T47D (cell line): ENCODE measurements at places on chromosomes 3 and 15.

DNA sequence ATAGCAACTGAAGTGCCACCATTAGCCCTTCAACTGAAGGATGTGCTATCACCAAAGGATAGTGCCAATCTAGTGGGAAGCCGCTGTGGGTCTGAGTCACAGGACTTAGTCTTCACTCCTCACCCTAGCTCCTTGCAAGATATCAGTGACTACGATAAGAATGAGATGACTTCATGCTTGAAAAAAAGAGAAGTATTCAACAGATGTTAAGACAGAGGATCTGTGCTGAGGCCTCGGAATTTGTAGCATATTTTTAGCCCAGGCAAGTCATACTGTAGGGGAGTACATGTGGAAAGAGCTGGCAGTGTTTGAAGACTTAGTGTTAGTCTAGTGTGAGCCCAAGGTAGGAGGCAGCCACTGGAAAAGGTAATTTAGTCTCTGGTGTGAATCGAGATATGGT, 270.7 kb upstream of the LRTM1 start:
- DNase-seq, result no peak

GRCh38 chr3:16789344-16790120, 95.2 kb upstream of the PLCL2 start:
- no peak for DNase-seq

DNA sequence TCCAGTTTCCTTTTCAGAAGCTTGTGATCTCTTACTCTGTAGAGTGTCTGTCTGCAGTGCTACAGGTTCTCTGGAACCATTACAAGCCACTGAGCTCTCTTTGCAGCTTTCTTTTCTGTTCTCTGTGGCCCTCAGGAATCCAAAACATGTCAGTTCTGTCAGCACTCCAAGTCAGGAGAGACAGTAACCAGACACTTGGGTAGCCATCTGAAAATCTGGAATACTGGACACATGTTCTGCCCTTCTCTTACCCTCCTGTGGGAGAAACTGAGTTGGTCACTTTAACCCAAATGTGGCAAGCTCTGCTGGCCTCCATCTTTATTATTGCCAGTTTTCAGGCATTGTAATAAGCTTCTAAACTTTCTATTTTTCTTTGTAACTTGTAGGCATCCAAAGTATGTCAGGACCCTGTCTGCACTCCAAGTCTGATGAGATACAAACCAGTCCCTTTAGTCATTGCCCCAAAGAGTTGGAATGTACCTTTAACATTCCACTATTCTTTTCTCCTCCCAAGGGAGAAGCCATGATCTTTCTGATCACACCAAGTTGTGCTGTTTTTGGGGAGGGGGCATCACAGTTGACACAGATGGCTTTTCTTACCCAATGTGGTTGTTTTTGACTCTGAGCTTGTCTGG, 183.7 kb downstream of the DPH6 start:
- DNase-seq, result no peak

DNA sequence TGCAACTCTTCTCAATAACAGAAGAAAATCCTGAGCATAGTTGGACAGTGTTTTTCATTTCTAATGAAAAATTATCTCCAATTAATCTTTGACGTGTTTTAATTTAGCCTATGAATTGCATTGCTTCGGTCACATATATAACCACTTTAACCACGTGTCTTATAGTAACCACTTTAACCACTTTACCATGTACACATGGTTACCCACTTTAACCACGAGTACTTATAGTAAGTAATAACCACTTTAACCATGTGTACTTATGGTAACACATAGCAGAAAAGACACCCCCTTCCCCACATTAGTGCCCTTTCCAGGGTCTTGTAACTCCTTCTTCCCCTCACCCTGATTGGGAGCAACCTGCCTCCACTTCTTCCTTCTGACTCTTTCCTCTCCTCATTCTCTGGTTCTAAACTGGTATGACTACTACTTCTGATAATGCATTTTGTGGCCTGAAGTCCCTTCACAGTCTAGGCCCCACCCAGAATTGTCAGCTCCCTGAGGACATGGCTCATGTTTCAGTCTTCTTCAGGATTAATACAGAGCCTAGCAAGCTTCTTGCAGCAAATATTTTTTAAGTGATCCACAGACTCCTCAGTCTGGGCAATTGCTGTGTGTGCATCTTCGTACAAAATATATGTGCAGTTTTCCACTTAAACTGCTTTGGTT, 25.0 kb downstream of the SLC7A14 start:
- DNase-seq, result no peak

DNA sequence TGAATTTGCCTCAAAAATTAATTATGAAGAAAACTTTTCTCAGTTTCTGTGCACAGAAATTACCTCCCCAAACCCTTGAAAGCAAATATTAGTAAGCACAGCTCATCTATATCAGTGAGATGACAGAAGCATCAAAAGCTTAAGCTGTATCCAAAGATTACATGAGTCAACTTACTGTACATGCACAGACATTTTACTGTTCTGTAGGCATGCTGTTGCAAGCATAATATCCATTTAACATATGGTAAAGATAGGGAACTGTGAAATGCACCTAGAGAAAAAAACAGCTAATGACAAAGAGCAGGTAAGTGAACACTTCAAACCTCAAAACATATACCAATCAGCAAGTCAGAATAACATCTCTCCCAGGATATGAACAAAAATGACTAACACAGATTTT, 20.9 kb downstream of the SHOX2 start:
- DNase-seq, result no peak

DNA sequence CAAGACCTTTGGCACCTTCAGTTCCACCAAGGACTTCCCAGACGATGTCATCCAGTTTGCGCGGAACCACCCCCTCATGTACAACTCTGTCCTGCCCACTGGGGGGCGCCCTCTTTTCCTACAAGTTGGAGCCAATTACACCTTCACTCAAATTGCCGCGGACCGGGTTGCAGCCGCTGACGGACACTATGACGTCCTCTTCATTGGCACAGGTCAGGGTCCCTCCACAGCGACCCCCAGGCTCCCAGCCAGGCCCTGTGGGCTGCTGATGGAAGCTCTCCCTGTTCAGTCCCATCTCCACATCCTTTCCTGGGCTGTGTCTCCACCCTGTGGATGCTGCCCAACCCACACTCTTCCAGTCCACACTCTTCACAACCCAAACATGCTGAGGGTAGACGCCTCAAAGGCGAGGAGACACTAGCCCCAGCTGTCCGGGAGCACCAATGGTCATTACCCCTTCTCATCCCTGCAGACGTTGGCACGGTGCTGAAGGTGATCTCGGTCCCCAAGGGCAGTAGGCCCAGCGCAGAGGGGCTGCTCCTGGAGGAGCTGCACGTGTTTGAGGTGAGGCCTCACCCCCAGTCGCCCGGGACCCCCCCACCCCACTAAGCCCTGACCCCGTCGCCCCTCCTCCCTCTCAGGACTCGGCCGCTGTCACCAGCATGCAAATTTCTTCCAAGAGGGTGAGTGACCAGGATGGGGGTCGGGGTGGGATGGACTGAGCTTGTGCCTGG, 4.3 kb upstream of the LSMEM2 start:
- peak; percentile 78 for DNase-seq

DNA sequence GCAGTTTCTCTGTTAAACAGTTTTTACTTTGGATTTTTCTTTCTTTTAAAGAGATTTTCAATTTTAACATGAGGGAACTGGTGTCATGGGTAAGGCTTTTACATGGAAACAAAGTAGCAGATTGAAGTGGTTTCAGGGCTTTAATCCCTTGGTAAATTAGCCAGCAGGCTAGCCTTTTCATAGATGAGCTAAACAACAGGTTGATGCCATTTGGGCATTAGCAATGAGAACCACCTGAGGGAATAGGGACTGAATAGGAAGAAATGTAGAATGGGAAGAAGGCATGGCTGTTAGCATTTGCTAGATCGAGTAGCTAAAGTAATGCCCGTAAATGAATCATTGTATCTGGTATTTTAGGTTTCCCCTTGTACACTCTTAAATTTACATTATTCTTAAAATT, 165.5 kb upstream of the MLF1 start:
- DNase-seq, result no peak

DNA sequence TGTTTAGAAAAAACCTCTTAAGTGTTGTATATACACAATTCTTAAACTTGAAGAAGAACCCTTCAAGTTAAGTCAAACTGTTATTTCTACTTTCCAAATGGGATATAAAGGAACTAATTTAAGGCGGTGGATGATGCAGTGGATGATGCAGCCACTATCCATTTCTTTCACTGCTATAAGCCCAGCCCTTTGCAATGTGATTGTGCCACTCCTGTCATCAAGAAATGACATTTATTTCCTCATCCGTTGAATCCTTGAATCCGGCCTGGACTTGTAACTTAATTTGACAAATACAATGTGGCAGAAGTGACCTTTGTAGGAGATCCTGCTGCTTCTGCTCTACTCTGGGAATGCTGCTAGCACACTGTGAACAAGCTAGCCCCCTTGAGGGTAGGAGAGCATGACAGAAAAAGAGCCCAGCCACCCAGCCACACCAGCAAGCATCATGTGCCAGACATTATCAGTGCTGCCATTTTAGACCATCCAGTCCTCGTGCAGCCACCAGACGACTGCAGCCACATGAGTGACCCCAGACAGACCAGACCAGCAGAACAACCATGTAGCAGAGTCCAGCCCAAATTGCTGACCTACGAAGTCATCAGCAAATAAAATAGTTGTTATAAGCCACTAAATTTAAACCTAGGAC, 47.4 kb downstream of the UACA start:
- no peak for DNase-seq

- DNase-seq, result no peak
Observed at GRCh38 chr3:137693791-137694190, 70.3 kb upstream of the SOX14 start.

GRCh38 chr3:25427942-25428788, at the start of gene RARB:
RARB (plus strand) TSS chr3:25428263; CDS start chr3:25428732, 469 bp downstream.
- peak; percentile 63 for DNase-seq

GRCh38 chr3:189947948-189948723, 172.6 kb downstream of the P3H2 start:
- peak; percentile 81 for DNase-seq

DNA sequence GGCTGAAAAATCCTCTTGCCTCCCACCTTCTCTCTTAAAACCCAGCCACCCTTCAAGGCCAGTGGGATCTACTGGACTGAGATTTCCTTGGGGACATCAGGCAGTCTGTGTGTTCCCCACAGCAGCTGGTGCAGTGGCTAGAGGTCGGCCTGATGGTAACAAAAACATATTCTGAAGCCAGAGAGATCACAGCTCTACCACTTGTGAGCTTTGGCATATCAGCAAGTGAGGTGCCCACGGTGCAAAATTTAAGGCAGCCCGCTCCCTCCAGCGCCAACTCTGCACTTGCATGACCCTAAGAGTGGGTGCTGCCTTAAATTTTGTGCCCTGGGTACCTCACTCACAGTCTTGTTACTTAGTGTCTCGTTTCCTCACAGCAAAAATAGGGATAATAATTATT, 97.2 kb downstream of the MESD start:
- no peak for DNase-seq

DNA sequence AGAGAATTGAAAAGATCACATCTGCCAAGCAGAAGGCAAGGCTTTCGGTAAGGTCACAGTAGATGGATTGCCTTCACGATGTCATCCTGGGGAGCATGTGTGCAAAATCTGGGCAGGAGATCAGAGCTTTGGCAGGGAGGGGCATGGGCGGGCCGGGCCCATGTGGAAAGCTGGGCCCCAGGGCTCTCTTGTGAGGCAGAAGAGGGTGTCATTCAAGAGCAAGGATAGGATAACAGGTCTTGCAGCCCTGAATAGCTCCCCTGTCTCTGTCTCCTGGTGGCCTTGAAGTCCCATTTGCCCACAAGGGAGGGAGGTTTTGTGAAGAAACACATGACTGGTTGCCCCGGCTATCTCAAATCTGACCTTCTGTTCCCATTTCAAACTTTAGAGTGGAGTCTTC, 172.0 kb downstream of the OPA1 start:
- DNase-seq, result no peak

DNA sequence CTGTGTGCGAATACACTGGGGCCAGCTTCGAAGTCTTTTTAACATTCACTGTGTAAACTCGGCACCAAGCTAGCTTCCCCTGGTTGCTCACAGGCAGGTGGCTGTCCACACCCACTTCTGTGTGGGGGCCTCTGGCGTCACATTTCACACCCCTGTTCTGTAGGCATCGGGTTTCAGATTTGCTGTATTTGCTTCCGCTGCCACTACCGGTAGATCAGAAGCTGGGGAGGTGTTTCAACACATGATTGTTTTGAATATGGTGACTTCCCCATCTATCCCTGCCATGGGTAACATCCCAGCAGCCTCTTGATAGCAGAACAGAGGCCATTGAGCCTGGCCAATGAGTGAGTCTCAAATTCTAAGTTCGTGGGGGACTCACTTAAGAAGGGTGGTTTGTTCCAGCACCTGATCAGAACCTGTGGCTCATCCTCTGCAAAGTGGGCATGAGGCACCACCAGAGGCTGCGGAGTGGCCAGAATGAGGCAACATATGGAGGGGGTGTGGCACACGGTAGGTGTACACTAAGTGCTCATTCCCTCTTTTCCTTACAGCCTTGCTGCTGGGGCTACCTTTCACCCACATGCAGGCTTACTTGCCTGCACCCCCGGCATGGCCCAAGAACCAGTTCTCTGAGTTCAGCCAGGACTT, 61.5 kb downstream of the IQSEC1 start:
- DNase-seq, result no peak

GRCh38 chr3:56962922-56963321, 97.5 kb upstream of the SPATA12 start:
- no peak for DNase-seq

DNA sequence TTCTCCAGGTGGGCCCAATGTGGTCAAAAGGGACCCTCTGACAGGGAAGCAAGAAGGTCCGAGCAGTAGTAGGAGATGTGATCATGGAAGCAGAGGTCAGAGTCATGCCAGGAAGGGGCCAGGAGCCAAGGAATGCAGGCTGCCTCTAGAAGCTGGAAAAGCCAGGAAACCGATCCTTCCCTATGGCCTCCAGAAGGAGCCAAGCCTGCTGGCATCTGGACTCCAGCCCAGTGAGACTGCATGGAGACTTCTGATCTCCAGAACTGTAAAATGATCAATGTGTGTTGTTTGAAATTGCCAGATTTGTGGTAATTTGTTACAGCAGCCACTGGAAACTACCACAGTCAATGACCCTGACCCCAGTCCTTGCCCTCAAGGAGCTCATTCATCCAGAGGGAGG, 56.8 kb upstream of the SPATA12 start:
- DNase-seq, result no peak

DNA sequence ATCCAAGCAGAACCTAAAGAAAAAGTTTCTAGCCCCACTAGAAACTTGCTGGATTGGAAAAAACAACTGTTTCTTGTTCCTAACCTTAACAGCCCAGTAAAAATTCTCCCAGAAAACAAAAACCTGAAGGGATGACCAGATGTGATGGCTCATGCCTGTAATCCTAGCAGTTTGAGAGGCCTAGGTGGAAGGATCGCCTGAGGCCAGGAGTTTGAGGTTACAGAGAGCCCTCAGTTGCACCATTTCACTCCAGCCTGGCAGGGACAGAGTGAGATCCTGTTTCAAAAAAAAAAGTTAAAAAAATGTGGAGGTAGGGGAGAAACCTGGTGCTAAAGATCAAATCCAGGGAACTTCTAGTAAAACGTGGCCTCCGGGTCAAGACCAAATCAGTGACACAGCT, 38.6 kb upstream of the RAF1 start:
- DNase-seq, result no peak

DNA sequence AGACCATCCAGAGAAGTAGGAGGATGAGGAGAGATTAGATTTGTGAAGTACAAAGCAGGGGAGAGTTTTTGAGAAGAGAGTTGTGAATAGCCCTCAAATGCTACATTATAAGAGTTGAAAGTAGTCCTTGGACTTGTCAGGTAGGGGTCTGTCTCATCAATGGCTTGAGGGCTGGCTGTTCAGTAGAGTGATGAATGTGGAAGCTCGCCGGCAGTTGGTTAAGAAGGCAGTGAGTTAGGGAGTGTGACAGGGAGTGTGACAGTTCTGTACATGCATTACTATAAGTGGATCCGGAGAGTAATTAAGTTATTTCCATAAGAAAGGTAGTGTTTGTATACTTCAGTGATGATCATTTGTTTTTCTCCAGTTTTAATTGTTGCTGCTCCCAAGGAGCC, 32.5 kb downstream of the SLMAP start:
- DNase-seq, result no peak
